ENCODE measurements at places on chromosomes 3 and 15.
A peak's percentile ranks its signal among the peaks of the same experiment; 100 is the strongest.

DNA sequence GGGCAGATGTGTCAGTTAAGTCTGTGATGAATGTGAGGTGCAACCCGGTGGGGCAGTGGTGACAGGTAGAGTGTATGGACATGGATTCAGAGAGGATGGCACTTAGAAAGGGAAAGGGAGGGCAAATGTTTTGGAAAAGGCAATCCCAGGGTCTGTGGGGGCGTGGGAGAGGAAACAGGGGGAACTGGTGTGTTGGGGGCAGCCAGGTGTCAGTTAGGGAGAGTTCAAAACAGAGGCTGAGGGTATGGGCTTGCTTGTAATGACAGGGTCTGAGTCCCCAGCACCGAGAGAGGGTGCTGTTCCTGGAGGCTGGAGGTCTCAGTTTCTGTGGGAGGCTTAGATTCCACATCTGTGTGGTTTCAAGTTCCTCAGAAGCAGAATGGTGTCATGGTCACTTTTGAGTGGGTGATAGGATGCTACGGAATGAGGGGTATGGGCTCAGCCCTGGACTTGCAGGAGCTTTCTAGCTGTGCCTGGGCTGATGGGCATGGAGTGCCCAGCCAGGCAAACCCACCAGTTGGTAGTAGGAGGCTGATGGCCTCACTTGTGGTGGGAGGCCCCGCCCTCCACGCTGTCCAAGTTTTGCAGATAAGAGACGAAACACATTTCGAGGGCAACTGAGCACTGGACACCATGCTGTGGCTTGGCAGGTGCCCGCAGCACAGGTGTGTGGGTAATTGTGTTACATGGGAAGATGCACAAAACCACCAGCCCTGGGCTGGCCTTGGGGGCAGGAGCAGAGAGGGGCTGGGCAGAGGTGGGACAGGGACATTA is 209.4 kb downstream of the RPLP1 start:
- no peak for DNase-seq

- DNase-seq: peak; percentile 43
Measured at GRCh38 chr3:19866751-19867347, 67.2 kb downstream of the EFHB start.

GRCh38 chr15:85044251-85044853 is 62.7 kb downstream of the PDE8A start:
- DNase-seq: peak; percentile 57

DNA sequence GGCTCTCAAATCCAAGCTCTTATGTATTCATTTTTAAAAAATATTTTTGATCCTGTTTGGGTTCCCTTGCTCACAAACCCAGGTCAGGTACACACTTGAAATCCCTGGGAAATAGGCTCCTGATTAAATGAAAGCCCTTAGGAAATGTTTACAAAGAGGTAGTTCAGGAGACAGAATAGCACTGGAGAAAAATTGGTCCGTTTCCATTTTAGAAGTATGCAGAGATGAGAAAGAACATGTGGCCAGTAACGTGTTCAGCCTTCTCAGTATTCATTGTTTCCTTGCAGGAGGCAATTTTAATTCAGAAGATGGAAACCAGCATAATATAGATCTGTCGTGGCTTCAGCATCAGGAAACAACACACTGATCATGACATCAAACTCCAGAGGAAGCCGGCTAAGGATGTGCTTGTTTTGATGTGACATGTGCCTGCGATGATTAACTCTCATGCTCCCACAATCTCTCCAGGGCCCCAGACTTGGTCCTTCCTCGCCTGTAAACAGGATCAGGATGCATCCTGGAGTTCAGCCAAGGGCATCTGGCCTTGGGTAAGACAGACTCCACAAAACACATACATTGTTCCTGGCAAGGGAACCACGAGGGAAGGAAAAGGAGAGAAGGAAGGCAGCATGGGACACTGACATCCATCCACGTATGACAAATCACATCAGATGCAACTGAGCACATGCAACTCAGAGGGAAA is 350.5 kb upstream of the THBS1 start:
- no peak for DNase-seq

DNA sequence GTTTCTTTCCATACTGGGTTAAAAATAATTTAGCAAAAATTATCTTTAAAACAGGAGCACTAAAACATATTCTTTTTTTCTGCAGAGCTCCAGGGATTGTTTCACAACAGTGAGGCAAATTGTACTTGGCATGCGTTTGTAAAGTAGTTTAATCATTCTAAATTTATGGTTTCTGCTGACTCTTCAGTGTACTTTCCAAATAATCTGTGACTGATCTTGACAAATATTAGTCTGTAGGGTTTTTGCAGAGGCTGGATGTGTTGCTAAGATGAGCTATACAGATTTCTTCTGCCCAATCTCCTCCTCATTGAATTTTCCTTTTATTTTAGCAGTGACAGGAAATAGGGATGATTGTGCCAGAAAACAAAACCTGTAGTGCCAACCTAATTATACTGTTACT is 328.0 kb upstream of the MANF start:
- DNase-seq: no peak

- no peak for DNase-seq
Measured at GRCh38 chr3:197480320-197480719, 75.4 kb downstream of the BDH1 start.

DNA sequence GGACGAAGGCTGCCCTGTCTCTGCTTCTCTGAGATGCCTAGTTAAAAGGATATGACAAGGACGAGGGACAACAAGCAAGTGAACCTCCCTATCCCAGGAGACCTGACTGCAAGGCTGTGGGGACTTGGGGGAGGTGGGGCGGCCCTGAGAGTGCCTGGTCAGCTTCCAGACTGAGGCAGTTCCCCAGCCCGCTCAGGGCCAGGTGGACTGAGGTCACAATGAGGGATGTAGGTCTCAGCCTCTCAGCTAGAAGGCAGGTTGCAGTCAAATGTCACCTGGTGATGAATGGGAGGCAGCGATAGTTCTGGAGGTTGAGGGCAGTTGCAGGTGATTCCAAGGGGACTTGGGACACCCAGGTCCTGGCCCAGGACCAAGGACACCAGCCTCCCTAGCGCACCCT is 30.6 kb downstream of the TKT start:
- DNase-seq: no peak

All from CD4-positive, alpha-beta T cell treated with Interleukin-10 for 1 hour (primary cell).